ENCODE measurements at places on chromosomes 6 and 20. TPM values are rescaled to one million over a fixed set of nuclear protein-coding genes. Genes with fewer than 3 reads are reported as not detected.

The C2 gene
- 4.7 TPM for total RNA-seq

The POU5F1 gene
- 0.16 TPM for total RNA-seq

The RNF39 gene
- not detected for total RNA-seq

- ATAC-seq = no peak
Measured at GRCh38 chr6:107972413-107973096, 14.5 kb upstream of the SEC63 start.

The SPTLC3 gene
- not detected for total RNA-seq

The PPP1R3G gene
- total RNA-seq = 0.05 TPM

- ATAC-seq = no peak
Measured at GRCh38 chr6:133551847-133552341, 310.7 kb downstream of the EYA4 start.

GRCh38 chr6:111122458-111123286 is 35.4 kb downstream of the SLC16A10 start:
- no peak for ATAC-seq

The IP6K3 gene
- not detected for total RNA-seq

The GABRR1 gene
- total RNA-seq = not detected

The KHDC1 gene
- total RNA-seq = 7.7 TPM

DNA sequence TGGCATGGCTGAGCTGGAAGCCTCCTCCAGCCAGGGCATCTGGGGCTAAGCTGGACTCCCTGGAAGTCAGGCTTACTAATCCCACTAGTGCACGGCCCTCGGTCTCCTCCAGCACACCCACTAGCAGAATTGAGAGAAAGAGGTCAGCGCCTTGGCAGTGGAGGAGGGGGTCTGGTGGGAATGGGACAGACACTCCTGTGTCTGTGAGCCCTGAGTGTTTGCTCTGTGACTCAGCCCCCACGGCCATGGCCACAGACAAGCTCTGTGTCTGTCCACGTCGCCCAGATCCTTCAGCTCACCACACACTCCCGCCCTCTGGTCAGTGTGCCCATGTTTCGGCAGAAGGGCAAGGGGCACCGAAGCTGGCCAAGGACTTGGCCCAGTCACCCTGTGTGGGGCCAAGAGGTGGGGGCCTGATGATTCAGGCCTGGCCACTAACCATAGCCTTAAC is 8.8 kb downstream of the MDFI start:
- ATAC-seq = no peak
